IPS DF 6.9 (cell line): ENCODE measurements at places on chromosomes 11 and 22.

DNA sequence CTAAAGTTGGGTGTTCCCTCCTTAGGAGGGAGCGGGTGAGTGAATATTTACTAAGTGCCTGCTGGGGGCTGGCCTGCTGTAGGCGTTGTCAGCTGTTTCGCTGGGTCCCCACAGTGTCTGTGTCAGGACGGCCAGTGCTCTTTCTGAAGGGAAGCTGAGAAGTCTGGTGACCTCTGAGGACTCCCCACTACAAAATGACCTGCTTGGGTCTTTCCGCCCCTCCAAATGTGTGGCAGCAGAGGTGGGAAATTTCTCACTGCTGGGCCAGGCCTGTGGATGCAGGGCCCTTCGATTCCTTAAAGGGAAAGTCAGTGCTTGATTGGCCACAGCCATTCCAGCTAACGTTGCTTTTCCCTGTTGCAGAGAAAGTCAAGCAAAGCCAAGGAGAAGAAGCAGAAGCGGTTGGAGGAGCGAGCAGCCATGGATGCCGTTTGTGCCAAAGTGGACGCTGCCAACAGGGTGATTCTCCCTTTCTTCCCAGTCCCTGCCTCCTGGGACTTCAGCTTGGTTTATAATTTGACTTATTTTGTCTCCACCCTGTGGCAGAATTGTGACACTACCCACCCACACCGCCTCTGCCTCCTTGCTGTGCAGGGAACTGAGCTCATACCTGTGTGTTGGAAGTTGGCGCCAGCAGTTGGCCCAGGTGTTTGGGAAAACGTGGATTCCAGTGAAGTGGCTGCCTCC, 6.8 kb downstream of the NAA40 start:
- no peak for DNase-seq

GRCh38 chr22:42623301-42623751, 8.6 kb upstream of the POLDIP3 start:
- no peak for DNase-seq

GRCh38 chr11:32962016-32962415, 53.7 kb upstream of the DEPDC7 start:
- DNase-seq = no peak

DNA sequence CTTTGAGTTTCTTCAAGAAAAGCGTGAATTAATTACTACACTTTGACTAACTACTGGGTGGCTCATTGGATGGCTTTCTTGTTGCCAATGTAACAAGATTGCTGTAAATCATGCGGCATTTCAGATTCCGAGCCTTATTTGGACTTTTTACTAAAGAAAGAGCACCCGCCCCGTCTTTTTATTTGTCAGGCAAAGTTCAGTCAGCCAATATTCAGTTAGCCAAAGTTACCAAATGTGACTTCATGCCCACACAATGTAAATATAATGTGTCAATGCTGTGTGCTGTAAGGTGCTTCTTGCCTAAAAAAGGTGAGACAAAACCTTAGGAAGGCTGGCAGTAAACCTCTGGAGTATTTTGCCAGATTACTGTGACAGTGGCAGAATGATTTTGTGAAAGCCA, 14.8 kb downstream of the FLI1 start:
- DNase-seq = no peak

DNA sequence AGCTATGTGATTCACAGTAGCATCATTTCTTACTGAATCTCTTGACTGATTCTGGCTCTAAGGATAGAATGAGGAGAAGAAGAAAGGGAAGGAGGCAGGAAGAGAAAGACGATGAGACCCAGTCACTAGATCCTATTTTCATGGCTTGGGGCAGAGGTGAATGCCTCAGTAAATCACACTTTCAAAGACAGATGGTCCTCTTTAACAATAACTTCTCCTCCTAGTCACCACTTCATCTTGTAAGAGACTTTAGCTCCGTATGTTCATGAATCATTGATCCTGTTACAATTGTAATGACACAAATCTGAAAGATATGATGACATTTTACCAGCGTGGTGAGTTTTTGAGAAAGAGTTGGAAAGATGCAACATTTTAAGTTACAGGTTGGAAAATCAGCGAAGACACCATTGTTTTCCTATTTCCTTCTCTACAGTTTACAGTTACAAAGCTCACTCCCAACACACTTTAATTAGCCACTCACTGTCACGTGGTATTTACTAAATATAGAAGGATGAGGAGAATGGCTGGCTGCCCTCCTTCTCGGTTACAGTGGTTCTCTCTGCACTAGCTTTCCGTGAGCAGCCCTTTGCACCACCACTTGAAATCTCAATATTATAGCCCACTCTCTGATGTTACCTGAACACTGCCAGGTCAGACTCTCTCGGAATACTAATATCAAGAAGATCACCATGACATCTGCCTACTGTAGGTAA, 205.8 kb downstream of the CADM1 start:
- DNase-seq = no peak

- no peak for DNase-seq
Observed at GRCh38 chr22:35837101-35837727, 119.5 kb downstream of the APOL5 start.

DNA sequence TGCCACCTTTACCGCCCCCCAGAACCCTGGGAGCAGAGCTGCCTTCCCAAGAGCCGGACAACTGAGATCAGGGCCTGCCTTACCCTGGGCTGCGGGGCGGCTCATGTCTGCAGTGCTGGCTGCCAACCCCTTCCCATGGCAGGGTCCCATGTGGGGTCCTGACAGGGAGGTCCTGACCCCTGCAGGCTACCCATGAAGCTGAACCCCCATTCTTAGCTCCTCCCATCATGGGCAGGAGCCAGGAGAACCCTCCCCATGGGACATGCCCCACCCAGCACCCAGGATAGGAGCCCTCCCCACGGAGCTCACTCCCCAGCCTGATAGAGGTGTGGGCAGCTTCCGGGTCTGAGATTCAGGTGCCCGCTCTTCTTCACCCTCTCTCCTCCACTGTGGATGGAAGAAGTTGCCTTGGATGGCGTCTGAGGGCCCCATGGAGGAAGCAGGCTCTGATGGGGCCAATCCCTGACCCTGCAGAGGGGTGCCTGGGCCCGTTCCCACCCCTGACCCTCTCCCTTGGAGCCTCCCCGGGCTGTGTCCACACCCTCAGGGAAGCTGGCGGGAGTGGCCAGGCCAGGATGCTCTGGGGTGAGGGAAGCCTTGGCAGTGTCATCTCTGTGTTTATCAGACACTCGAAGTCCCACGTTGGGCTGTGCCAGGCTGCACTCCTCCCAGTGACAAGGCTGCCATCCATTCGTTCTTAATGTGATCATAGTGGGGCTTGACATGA, 1508.2 kb downstream of the BRD1 start:
- no peak for DNase-seq

DNA sequence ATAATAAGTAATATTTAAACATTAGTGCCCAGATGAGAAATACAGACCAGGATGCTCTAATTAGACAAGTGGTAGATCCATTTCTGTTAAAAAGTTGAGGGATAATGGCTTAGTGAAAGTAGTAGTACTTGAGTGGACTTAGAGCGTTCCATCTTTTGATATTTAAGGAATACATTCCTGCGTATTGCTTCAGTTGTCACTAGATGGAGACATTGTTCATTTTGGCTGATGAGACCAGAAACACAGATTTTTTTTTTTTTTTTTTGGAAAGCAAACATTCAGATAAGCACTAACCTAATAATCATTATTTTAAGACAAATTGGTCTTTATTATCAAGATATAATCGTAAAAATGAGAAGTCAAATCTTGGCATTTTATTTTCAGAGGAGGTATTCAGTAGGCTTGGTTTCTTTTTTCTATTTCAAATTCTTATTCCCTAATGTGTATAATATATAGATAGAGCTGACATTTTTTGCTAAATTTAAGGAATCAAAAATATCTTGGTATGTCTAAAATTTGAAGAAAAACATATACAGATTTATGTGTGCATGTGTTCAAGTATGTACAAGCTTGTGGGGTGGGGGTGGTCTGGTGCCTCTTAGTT, 92.9 kb downstream of the DYNC2H1 start:
- DNase-seq = peak; percentile 5

DNA sequence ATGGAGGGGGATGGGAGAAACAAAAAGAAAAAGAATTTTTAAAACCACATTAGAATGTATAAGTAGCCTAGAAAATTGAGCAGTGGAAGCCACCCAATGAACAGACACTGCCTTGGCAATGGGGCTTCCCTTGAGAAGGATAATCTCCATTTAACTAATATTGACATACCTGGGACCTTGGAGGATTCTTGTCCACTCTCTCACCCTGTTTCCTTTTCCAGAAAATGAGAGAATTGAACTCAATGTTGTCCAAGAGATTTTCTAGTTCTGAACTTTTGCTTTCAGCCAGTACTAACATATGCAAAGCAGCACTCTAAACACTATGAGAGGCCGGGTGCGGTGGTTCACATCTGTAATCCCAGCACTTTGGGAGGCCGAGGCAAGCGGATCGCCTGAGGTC, 524 bp downstream of the MS4A8 start:
- DNase-seq = no peak

- DNase-seq = no peak
Observed at GRCh38 chr11:42251984-42252383, 792.5 kb upstream of the LRRC4C start.

DNA sequence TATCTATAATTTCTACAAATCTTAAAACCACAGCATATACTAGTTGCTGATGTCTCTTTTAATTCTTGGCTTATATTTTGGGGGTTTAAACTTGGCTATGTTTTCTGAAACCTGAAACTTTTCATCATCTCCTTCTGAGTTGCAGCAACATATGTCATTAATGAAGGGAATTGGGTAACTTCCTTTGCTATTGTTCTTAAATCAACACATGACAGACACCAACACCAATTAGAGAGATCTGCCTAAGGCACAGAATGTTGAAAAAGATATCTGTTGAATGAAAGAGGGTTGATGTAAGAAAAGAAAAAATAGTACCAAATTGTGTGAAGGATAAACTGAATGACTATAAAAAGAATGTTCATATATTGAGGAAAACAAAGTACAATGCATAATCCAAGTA, 10.3 kb upstream of the GAS2 start:
- no peak for DNase-seq

DNA sequence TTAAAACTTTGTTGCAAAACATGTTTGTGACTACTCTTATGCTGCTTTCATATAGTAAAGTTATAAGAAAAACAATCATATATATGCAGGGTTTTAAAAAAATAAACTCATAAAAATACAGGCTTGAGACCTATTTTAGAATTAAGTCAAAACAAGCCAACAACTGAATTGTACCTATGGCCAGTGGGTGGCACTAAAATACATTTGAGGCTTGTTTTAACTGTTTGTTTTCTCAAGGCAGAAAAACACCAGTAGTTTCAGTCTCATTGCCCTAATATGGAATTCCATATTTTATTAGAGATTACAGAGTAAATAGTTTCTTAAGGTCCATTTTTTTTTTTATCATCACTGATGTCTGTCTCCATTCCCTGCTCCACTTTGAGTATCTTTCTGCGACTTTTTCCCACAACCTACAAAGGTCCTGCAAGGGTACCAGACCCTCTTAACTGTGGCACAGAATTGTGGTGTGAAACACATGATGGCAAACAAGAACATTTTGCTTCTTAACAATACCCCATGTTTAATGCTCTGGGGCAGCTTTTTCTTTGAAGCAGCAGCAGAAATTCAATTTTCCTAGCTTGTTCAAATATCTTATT, 8.5 kb upstream of the CCDC89 start:
- no peak for DNase-seq

GRCh38 chr22:48333323-48333763, 1494.3 kb downstream of the BRD1 start:
- no peak for DNase-seq

- no peak for DNase-seq
Observed at GRCh38 chr11:73188301-73188700, 29.8 kb upstream of the P2RY2 start.

GRCh38 chr11:45166604-45166897, 20.1 kb downstream of the PRDM11 start:
- DNase-seq = no peak

DNA sequence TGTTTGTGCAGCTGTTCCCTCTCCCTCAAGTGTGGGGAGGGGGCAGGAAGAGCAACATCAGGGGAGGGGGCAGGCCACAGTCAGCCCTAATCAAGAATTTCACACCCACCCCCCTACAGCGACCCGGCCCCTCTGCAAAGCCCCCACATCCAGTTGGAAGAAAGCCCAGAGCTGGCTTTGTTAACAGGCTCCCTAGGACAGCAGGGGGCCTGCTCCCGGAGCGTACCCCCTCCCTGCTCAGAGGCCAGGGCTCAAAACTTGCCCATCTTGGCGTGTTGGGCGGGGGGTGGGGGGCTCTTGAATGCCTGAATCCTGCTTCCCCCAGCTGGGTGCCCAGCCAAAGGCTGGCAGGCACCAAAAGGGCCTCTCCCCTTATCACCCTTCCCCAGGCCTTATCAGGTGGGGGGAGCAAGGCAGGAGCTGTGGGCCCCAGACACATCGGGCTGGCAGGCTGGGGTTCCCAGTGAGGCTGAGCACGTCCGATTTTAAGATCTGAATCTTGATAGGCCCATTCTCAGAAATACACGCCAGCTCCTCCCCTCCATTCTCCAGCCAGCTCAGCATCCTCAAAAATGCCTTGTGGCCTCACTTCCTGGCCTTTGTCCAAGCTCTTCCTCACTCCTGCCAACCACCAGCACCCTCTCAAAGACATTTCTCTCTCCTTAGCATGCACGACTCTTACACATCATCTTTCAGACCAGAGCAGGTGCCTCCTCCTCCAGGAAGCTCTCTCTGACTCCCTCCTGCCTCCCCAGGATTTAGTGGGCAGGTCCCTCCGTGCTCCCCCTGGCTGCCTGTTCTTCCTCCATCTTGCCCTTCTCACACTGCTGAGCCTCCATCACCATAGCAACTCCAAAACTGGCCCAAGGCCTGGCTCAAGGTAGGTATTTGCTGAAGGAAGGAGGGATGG, 384.8 kb downstream of the MN1 start:
- peak; percentile 37 for DNase-seq

DNA sequence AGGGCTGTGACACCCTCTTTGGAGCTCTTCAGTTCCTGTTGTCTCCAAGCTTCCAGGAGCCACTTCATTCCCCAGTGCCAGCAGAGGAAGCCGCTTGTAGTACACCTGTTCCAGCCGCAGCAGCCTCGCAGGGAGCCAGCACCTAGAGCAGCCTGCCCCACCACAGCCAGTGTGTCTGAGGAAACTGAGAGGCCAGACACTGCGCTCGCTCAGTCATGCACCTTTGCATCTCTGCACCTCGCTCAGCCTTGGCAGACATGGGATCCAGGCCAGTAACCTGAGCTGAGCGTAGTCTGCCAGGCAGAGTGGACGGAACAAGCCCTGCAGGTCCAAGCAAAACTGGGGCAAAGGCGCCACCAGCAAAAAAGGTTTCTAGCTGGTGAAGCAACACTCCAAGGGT, 1072.1 kb downstream of the JRKL start:
- no peak for DNase-seq

GRCh38 chr11:5618807-5619206, 6.0 kb upstream of the TRIM34 start:
- DNase-seq = no peak
